A172 (cell line): ENCODE measurements at places on chromosomes 7 and 10.

GRCh38 chr10:57675125-57675524, 592.6 kb downstream of the IPMK start:
- DNase-seq: no peak

DNA sequence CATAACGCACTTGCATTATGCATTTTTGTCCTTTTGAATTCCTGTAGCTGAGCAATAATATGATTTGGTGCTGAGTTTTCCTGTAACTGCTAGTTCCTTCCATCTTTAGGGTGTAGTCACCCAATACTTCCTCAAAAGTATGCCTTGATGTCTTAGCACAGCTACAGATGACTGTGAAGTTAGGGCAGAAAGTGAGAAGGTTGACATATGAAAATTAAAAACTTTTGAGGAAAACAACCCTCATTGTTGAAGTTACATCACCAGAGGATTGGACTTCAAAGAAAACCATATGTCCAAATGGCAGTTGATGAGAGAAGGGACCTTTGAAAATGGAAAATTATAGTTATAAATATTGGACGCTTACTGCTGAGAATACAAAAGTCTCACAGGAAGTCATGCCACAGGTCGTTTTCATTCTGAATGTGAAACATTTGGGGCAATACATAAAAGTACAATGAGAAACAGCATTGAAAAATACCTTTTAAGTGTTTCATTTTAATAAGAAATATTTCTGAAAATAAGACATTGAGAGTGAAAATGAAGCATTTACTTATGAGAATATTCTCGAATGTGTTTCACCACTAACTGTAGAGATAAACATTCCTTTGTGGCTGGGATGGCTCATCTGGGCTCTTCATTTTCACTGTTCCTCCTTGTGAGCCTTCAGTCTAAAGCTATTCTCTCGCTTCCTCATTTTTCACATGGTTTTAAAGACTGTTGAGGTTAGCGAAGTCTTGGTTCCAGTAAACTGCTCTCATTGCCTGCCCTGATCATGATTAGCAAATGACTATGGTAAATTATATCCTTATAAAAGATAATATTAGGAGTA, 61.4 kb upstream of the NME8 start:
- no peak for DNase-seq

DNA sequence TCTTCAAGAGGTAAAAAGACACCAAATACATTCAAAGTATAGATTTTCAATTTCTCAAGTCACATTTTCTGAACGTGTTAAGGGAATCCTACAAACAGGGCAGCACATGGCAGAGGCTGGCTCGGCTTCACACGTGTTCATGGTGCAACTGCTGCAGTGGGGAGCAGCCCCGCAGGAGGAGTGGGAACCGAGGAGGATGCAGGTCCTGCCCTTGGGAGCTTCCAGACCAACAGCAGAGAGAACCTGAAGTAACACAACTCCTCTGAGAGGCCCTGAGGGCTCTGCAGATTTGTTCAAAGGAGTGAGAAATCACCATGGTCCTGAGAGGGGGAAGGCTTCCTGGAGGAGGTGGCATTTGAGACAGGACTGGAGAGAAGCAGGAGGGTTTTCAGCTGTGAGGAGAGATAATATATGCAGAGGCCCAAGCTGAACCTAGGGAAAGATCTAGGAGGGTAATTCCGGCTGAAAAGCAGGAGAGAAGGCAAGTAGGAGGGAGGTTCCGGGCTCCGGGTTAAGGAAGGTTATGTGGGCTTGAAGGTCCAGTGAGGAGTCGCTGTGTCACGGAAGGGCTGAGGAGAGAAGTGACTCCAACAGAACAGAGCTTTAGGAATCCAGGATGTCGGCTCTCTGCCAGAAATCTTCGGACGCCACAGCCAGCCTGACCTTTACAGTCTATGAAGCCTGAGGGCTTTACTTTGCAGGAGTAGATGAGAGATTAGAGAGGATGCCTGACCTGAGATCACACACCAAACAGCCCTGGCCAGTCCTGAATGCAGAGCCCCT, 77.5 kb downstream of the GPR26 start:
- no peak for DNase-seq

GRCh38 chr7:44985900-44986217, 7.0 kb upstream of the MYO1G start:
- DNase-seq: no peak

GRCh38 chr10:92688927-92689662, 660 bp upstream of the HHEX start:
- DNase-seq: no peak

- no peak for DNase-seq
These were observed 217.7 kb downstream of the TMEM178B start for GRCh38 chr7:141291541-141291940.

DNA sequence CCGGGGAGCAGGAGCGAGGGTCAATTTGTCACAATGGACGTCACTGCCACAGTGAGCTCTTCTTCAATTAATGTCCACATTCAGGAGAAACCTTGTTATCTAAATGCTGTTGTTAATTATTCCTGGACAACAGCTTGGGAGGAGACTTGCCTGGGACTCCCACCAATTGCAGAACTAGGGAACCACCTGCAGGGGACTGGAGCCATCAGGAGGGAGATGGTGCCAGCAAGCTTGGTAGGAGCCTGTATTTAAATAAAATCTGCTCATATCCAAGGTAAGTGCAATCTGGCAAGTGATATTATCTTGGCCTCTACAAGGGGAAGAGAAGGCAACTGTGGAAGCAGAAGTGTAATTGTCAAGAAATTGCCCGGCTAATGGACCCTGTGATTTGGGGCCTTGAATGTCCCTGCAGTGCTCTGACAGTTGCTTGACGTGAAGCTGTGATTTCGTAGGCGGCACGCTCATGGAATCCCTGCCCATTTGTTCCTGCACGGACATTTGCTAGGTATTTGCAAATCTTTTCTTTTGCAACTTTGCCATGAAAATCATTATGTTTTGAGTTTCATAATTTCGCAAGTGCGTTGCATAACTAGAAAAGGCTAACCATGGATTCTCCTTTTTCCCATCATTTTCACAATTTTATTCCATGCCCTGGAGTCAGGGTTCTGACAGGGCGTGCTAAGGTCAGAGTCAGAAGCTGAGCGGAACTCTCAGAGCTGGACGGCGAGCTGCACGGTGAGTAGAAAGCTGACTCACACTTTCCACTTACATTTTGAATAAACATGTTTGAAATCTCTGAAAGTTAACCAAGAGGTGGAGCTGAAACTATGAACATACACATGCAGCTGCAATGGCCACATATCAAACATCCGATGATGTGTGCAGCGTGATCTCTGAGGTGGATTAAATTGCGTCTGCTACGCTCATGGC, 84.9 kb upstream of the TCERG1L start:
- DNase-seq: no peak

- DNase-seq: peak; percentile 75
These were observed 19.9 kb upstream of the MAP3K8 start for GRCh38 chr10:30413996-30414576.

GRCh38 chr7:42385912-42386311, 148.9 kb upstream of the GLI3 start:
- DNase-seq: no peak

DNA sequence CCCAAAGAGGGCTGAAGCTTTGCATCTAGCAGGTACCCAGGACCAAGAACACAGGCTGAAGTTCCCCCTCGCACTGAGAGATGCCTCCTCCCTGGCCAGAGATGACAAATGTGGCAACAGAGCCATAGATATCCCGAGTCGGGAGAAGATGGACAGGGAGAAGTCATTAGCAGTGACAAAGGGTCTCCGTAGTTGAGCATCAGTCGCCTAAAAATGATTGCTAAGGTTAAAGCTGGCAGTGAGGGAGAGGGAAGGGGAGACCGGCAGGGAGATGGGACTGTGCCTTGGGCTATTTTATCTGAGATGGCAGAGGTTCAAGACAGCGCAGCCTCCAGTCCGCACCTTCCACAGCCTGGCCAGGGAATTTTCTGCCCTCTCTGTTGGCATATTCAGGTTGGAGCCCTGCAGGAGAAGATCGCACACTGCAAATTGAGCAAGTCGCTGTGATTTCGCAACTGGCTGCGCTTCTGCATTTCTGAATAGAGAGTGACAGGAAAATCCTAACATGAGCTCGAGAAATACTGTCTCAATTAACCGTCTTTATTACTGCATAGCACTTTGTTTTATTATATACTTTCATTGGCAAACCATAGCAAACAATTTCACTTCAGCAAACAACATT, 238.9 kb upstream of the GPR26 start:
- no peak for DNase-seq

- peak; percentile 78 for DNase-seq
These were observed 56.4 kb downstream of the BBS9 start for GRCh38 chr7:33185786-33186185.

DNA sequence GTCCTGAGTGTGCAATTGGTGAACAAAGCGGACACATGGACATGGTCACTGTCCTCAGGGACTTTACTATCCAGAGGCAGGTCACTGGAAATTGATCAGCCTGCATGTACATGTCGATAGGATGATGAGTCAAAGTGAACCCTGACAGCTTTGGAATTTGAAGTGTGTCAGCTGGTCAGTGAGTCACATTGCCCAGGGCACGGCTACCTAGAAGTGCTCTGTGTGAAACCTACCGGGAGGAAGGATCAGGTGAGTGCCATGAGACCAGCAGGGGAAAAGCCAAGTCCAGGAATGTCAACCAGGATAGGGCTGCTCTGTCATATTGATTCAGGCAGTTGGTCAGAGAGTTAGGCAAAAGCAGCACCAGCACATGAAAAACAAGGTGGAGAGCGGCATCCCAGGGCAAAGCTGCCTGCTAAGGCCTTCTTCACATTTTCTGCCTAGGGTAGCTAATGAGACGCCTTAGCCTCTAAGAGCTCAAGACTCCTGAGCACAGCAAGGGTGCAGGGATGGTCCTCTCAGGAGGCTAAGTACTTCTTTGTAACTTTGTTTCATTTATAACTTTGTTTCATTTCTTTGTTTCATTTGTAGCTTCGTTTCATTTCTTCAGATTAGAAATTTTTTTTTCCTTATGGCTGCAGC, 19.4 kb upstream of the PDCD4 start:
- DNase-seq: peak; percentile 27

- DNase-seq: no peak
These were observed 43.9 kb upstream of the TECTB start for GRCh38 chr10:112239347-112239746.

- DNase-seq: no peak
These were observed 107.9 kb downstream of the PDGFA start for GRCh38 chr7:411677-412312.

- peak; percentile 32 for DNase-seq
These were observed 191.0 kb downstream of the LSM5 start for GRCh38 chr7:32299133-32299702.

GRCh38 chr7:14842523-14842922, 60.0 kb downstream of the DGKB start:
- DNase-seq: no peak
